ENCODE measurements at places on chromosomes 7 and 10.

DNA sequence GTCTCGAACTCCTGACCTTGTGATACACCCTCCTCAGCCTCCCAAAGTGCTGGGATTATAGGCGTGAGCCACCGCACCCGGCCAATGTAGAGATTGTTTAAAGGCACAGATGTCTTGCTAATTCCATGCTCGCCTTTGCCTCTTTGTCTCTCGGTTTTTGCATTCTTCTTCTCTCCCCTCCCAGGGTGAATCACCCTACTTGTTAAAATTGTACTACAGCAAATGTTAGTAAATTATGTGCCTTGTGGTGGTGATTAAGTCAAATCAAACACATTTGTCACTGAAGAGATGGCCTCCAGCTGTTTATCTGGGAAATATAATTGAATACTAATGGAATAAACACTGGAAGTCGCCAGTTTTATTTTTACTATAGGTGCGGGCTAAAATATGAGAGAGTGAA is 384.4 kb upstream of the AUTS2 start:
- DNase-seq, result no peak

- peak; percentile 97 for DNase-seq
These were observed at the start of gene VKORC1L1 for GRCh38 chr7:65872776-65873581. Gene VKORC1L1, plus strand, starts transcription at chr7:65873074. Its CDS starts 298 bp downstream, at chr7:65873372.

DNA sequence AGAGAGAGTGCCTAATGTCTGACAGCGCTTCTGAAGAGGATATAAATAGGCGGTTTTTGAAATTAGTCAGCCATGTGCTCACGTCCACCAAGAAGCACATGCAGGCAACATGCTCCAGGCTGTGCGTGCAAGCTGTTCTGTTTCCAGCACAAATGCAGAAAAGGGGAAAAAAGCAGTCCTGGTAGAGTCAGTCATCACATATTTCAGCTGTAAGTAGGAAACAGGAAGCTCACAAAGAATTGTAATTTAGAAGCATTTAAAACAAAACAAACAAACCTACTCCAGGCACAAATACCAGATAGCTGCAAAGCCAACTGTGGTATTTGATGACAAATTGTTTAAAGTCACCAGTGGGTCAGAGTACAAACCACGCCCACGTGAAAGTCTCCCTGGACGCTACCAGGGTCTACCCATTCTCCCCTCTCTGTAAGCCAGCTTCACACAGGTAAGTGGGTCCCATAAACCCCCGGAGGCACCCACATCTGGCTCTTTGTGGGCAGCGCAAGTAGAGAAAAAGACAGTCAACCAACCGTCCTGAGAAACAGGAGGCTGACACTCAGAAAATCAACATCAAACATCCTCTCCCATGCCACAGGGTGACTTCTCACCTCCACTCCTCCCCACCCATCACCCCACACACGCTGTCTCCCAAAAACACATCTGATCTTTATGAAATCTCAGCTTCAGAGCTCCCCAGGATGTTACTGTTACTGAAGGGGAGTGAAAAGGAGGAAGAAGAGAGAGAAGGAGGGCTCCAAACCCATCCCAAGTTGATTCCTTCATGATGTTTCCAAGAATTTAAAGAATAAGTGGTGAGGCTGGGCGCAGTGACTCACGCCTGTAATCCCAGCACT is 186.4 kb downstream of the FAM107B start:
- peak; percentile 75 for DNase-seq

GRCh38 chr7:77313085-77313484 is 103.1 kb downstream of the GSAP start:
- peak; percentile 82 for DNase-seq

All from muscle of leg (tissue), 16 donors.